Epithelial cell of proximal tubule (primary cell): ENCODE measurements at places on chromosomes 7 and 10. TPM values are rescaled to one million over a fixed set of nuclear protein-coding genes. Genes with fewer than 3 reads are reported as not detected.

DNA sequence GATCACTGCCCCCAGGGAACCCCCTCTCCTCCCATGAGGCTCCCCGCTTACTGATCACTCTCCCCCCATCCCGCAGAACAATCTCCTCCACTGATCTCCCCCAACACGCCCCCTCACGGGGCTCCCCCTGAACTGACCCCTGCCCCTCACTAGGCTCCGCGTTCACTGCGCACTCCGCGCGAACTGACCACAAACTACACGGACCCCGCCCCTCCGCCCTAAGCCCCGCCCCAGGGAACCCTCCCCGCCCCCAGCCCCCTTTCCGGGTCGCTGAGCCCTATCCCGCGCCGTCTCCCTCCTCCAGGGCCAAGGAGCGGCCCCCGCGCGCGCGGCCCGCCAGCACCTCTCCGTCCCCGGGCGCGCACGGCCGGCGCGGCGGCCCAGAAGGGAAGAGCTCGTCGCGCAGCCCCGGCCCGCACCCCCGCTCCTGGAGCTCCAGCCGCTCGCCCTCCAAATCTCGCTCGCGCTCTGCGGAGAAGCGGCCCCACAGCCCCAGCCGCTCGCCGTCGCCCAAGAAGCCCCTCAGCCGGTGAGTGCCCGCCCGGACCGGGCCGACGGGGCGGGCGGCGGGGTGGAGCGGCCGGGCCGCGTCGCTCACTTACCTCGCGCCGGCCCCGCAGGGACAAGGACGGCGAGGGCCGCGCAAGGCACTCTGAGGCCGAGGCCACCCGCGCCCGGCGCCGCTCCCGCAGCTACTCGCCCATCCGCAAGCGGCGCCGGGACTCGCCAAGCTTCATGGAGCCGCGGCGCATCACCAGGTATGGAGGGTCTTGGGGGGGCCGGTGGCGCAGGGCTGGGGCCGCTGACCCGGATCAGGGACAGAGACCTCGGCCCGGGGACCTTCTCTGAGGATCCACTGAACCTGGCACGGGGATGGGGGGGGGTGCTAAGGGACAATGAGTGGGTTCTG, 19.9 kb upstream of the HSPB1 start:
- no peak for DNase-seq

- DNase-seq, result peak; percentile 94
These were observed 538.5 kb downstream of the HTR7 start for GRCh38 chr10:90319188-90319914.

HOXA10 gene
- 36.7 and 51.7 TPM in 2 replicates for total RNA-seq

STAG3 gene
- 0.22 and 0.69 TPM in 2 replicates for total RNA-seq

PODXL gene
- 11.4 and 26.3 TPM in 2 replicates for total RNA-seq

DNA sequence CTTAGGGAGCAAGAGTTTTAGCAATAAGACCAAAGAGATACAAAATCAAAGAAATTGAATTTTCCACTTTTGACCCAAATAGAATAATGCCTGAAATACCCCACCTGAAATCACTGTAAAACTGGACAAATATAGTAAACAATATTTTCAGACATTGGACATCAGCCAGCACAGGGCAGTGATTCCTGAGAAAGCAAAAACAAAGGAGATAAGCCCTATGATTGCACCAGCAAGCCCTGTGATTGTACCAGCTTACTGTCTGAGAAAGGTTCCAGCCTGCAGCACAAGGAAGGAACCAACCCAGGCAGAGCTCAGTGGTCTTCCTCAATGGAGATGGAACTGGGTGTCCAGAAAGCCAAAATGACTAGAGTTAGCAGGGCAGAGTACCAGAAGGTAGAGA, 10.3 kb downstream of the TMEM106B start:
- DNase-seq, result no peak

GRCh38 chr7:117123311-117123926, 170.1 kb downstream of the ST7 start:
- DNase-seq, result no peak

DNA sequence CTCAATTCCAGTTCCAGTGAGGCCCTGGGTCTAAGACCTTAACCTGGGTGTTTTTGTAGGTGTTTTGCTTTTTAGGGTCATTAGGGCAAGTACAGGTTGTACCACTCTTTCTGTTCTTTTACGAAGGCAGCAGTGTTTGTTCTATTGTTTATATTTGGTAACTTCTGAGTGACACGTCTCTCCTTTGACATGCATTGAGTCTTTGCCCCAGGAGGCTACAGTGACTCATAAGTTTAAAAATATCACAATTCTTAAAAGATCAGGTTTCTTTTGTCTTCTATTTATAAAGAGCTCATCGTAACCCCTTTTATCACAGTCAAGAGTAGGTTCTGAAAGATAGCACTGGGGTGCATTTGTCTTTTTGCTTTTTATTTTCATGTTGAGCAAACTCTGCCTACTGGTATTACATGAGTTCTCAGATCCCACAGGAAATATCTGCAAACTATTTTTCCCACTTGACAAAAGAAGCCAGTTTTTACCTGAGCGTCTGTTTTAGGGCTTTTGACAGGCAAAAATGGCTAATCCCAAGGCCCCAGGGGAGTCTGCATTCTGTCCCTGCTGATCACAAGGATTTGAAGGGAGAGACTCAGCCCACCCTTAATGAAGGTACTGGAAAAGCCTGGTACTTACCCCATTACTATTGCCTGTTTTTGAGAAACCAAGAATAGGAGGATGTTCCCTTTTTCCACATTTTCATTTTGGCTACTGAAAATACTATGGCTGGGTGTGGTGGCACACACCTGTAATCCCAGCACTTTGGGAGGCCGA, 7.9 kb downstream of the NUDT13 start:
- no peak for DNase-seq

CYP26C1 gene
- 0.06 and 0.43 TPM in 2 replicates for total RNA-seq

NPTX2 gene
- 0.07 and 0.40 TPM in 2 replicates for total RNA-seq

GRCh38 chr10:76149602-76150138, 718.2 kb downstream of the LRMDA start:
- DNase-seq, result no peak

GRCh38 chr10:123144697-123145541, 3.0 kb upstream of the HMX2 start:
- no peak for DNase-seq

TAS2R5 gene
- 0.35 TPM in 1 of 2 replicates, not detected in the other for total RNA-seq
